ENCODE measurements at places on chromosomes 11 and 22. TPM values are rescaled to one million over a fixed set of nuclear protein-coding genes. Genes with fewer than 3 reads are reported as not detected.

Gene C11orf91
- 0.75 TPM for total RNA-seq

Gene HMOX1
- total RNA-seq = 44.3 TPM

Gene MYO7A
- total RNA-seq = not detected

Gene SLC17A6
- total RNA-seq = not detected

Gene FIBP
- 92.8 TPM for total RNA-seq

Gene TPH1
- total RNA-seq = 0.31 TPM

Gene DCPS
- total RNA-seq = 15.2 TPM

Gene MTMR3
- 42.5 TPM for total RNA-seq

Gene CDC42BPG
- 0.68 TPM for total RNA-seq

Gene C11orf97
- total RNA-seq = not detected

Gene ALDH3B2
- not detected for total RNA-seq

Gene KCNQ1OT1
- total RNA-seq = 3.9 TPM

Gene CCDC86
- 27.4 TPM for total RNA-seq

Gene OR8K1
- total RNA-seq = not detected

Gene OR4A16
- not detected for total RNA-seq

Gene ROM1
- 4.4 TPM for total RNA-seq

Gene DENND5A
- total RNA-seq = 122 TPM

Gene PLEKHA7
- total RNA-seq = 14.9 TPM

Gene GVQW3
- 4.2 TPM for total RNA-seq

Gene MS4A12
- not detected for total RNA-seq

Gene GP1BB
- 28.6 TPM for total RNA-seq

Gene YPEL4
- total RNA-seq = 0.24 TPM

Gene TOP3B
- total RNA-seq = 37.0 TPM

Gene CARD18
- total RNA-seq = not detected

Gene ANO5
- total RNA-seq = not detected

Gene TMA7B
- not detected for total RNA-seq

Gene TEX12
- total RNA-seq = not detected

Gene VPREB1
- not detected for total RNA-seq

Gene DEUP1
- not detected for total RNA-seq

Gene OTOG
- not detected for total RNA-seq

Gene ESAM
- total RNA-seq = 0.71 TPM

Gene SCGB2A2
- not detected for total RNA-seq

Gene RASGRP2
- 11.2 TPM for total RNA-seq

Gene SLC29A2
- 2.0 TPM for total RNA-seq

Gene RASSF10
- total RNA-seq = not detected

Gene SYCE3
- not detected for total RNA-seq

Gene CNTF
- total RNA-seq = 1.6 TPM
